Endothelial cell (in vitro differentiated cells): ENCODE measurements at places on chromosomes 3 and 15.

- H3K27me3 ChIP-seq = no peaks in the 10 kb centered on the region
- H3K4me1 ChIP-seq = peaks cover 17% of the 10 kb centered on the region
- H3K27ac ChIP-seq = peak overlapping the region; percentile 90
- DNase-seq = no peak
- H3K36me3 ChIP-seq = peaks cover 3% of the 10 kb centered on the region
Measured at GRCh38 chr15:44726568-44727484, 9.5 kb upstream of the TRIM69 start.

DNA sequence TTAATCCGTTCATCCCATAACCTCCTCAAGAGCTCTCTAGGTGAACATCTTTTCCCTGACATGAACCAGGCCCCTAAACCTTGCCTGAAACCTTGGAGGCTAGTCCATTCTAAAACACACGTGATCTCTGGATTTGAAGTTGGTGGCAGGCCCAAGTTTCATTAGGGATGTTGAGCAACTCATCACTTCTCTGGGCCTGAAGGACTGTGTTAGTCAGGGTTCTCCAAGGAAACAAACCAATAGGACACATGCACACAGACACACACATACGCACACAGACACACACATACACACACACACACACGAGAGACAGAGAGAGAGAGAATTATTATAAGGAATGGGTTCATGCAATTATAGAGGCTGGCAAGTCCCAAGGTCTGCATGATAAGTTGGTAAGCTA is 31.9 kb downstream of the ACAN start:
- no peak overlapping the region for H3K27ac ChIP-seq
- no peaks in the 10 kb centered on the region for H3K4me1 ChIP-seq
- H3K36me3 ChIP-seq = no peaks in the 10 kb centered on the region
- no peak for DNase-seq
- no peak overlapping the region for H3K4me3 ChIP-seq

DNA sequence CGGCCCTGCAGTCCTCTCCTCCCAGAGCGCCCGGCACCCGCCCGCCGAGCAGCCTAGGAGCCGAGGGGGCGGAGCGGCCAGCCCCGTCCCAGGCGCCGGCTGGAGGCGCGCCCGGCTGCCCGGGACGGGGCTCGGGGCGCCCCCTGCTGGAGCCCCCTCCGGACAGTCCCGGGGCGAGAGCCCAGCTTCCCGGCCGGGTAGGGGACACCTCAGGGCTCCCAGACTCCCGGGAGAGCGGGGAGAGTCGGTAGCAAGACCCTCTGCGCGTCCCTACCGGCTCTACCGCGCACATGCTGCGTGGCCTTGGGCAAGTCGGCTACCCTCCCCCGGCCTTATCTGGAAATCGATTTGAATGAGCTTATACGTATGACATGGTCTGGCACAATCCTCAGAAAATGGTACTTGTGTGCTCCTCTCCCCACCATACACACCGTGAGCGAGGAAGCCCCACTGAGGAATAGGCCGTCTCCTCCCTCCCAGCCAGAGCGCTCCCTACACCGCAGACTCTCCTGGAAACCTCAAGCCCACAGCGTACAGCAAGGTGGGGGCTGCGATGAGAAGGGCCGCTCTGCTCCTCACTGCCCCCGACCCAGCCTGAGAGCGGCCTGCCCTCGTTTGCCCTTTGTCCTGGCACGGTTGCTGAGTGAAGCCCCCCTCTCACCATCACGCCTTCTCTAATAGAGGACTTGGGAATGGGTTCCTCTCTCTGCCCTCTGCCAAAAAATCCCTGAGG is at the start of gene DAPK2:
DAPK2 (minus strand) TSS at position 65 of the 733 bp plus-strand sequence. CDS start 6,224 bp downstream, outside the sequence.
- no peak within 1 kb of the TSS for H3K27ac ChIP-seq
- peaks cover 18% of the 10 kb centered on the region for H3K4me1 ChIP-seq
- H3K27me3 ChIP-seq = peaks cover 13% of the 10 kb centered on the region
- DNase-seq = peak; percentile 82
- H3K4me3 ChIP-seq = peak within 1 kb of the TSS; percentile 90

- H3K4me1 ChIP-seq = peaks cover 10% of the 10 kb centered on the region
- peak overlapping the region; percentile 48 for H3K27ac ChIP-seq
- H3K27me3 ChIP-seq = no peaks in the 10 kb centered on the region
- no peaks in the 10 kb centered on the region for H3K36me3 ChIP-seq
- H3K4me3 ChIP-seq = no peak overlapping the region
Measured at GRCh38 chr15:43899928-43900327, 73.1 kb downstream of the WDR76 start.

GRCh38 chr15:49456166-49456565 is 33.1 kb downstream of the FGF7 start:
- no peak overlapping the region for H3K27ac ChIP-seq
- H3K27me3 ChIP-seq = no peaks in the 10 kb centered on the region
- H3K4me1 ChIP-seq = no peaks in the 10 kb centered on the region

DNA sequence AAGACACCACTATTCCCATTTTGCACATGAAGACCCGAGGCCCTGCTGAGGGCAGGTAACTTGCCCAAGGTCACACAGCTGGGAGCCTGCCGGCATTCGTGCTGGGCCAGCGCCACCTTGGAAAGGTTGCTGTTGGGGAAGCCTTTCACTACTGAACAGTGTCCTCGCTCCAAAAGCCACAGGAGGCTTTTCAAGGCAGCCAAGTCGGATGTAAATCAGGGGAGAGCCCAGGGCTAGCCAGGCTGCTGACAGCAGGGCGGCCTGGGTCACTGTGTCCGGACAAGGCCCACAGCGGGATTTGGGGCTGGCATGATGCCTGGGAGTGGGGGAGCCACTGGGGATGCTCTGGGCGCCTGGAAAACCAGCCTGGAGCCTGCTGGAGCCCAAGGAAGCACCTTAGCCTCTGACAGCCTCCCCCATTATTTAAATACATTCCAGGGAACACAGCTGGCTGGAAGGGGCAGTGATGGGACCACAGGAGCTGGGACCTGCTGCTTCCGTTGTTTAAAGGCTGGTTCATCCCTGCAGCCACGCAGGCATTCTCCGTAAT is 10.5 kb downstream of the SLC6A6 start:
- no peak for DNase-seq
- no peak overlapping the region for H3K27ac ChIP-seq
- H3K4me1 ChIP-seq = peaks cover 16% of the 10 kb centered on the region
- peaks cover 18% of the 10 kb centered on the region for H3K36me3 ChIP-seq
- peaks cover 7% of the 10 kb centered on the region for H3K27me3 ChIP-seq
- no peak overlapping the region for H3K4me3 ChIP-seq

DNA sequence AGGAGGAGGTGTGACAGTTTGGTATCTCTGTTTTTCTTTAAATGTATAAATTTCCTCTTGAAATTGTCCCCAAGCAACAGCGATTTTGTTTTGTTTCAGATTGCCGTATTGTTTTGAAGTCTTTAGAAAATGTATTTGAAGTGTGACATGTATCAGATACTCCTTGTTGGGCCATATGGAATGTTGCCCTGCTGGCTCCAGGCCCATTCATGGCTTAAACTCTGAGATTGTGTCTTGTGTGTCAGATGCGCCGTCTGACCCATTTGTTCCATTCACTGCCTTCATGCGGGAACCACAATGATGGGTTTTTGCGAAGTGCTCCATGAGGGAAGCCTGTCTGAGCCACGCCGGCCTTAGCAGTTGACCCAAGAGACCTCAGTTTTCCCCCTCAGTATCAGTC is 75.2 kb upstream of the ADAMTSL3 start:
- peaks cover 15% of the 10 kb centered on the region for H3K4me1 ChIP-seq
- H3K27ac ChIP-seq = peak overlapping the region; percentile 85
- peaks cover 3% of the 10 kb centered on the region for H3K27me3 ChIP-seq
- H3K4me3 ChIP-seq = no peak overlapping the region

DNA sequence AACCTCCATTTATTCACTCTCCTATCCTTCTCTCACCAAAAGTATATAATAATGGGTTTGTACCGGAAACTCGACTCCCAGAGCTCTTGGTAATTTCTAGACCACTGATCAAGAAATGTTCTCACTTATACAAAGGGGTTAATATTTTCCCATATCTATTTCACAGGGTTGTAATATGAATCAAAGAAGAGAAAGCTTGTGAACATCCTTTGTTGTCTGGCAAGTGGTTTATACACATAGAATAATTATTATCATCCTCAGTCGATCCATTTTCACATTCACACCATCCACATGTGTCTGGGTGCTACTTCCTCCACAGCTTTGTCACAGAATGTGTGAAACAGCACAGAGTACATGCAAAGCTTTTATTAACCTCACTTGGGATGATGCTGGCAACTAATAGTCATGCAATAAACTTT is 29.9 kb upstream of the STT3B start:
- H3K4me1 ChIP-seq = peaks cover 19% of the 10 kb centered on the region
- H3K27me3 ChIP-seq = peaks cover 1% of the 10 kb centered on the region
- no peak overlapping the region for H3K27ac ChIP-seq
- no peak for DNase-seq
- no peak overlapping the region for H3K4me3 ChIP-seq

GRCh38 chr3:196528639-196529233 is 13.6 kb upstream of the SMCO1 start:
- no peak overlapping the region for H3K27ac ChIP-seq
- peaks cover 8% of the 10 kb centered on the region for H3K27me3 ChIP-seq
- peak; percentile 84 for DNase-seq
- peaks cover 6% of the 10 kb centered on the region for H3K36me3 ChIP-seq
- H3K4me1 ChIP-seq = peaks cover 9% of the 10 kb centered on the region

DNA sequence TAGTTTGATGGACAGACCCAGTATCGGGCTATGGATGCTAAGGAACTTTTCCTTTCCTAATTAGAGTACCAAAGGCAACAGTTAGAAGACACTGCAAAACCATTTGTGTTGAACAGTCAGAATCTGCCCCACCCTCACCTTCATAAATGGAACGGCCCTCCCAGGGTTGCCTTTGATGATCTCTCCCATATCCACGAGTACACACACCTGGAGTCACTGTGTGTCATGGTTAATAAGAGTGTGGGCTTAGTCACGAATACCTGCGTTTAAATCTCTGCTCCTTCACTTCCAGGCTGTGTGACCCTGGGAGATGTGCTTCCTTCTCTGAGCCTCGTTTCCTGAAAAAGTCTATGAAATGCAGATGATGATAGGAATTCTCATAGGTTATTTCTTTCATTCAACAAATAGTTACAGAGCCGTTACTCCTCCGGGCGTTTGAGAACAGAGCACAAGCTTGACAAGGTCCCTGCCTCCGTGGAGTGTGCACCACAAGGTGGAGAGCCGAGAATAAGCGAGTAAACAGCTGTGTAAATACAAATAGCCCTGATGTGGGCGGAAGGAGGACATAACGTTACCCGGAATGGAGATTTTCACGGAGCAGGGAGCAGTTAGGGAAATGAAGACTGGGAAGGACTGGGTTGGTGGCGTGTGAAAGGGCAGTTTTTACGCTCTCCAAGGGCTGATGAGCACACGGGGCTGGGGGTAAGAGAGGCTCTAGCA is 6.7 kb downstream of the SLC51A start:
- no peak for DNase-seq
- no peak overlapping the region for H3K27ac ChIP-seq
- no peaks in the 10 kb centered on the region for H3K36me3 ChIP-seq
- no peaks in the 10 kb centered on the region for H3K4me1 ChIP-seq

DNA sequence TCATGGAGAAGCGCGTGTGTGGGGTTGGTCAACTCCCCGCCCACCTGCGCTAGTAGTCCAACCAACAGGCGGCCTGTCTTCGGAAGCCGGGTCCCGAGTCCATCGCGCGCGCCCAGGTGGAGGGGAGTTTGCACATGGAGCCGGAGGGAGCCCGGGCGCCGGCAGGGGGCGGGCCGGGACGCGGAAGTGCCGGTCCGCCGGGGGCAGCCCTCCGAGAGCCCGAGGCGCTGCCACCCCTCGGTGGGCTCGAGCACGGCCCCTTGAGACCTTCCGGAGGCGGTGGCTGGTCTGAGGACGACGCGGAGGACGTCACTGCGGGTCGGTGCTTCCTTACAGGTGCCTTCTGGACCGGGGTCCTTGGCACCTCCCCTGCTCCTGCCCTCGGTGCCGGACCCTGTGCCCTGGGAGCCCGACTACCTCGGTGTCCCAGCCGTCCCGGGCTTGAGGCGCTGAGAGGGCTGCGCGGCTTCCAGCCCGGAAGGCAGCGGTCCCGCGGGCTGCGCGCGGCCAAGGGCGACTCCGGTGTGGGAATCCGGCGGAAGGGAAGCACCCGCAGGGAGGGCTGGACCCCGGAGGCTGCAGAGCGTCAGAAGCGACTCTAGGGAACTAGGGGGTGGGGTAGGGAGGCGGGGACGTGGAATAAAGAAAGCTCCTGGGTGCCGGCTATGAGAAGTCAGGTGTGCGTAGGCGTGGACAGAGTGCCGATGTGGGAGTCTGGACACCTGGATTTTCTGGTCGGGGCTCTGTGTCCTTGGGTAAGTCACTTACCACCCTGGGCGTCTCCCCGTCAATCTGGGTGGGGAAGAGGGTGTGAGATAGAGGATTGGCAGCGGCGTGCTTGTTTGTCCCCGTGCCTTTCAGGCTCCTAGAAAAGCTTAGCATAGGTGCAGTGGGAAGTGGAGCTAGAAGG is 212.3 kb downstream of the FGF12 start:
- H3K4me1 ChIP-seq = peaks cover 16% of the 10 kb centered on the region
- peak; percentile 65 for DNase-seq
- peaks cover 4% of the 10 kb centered on the region for H3K27me3 ChIP-seq
- H3K36me3 ChIP-seq = no peaks in the 10 kb centered on the region

- no peaks in the 10 kb centered on the region for H3K36me3 ChIP-seq
- peaks cover 2% of the 10 kb centered on the region for H3K27me3 ChIP-seq
- DNase-seq = no peak
- H3K27ac ChIP-seq = no peak overlapping the region
- peaks cover 13% of the 10 kb centered on the region for H3K4me1 ChIP-seq
Measured at GRCh38 chr15:63495780-63496488, 8.5 kb upstream of the USP3 start.

- peaks cover 35% of the 10 kb centered on the region for H3K4me1 ChIP-seq
- H3K36me3 ChIP-seq = peaks cover 10% of the 10 kb centered on the region
- peaks cover 6% of the 10 kb centered on the region for H3K27me3 ChIP-seq
- no peak overlapping the region for H3K27ac ChIP-seq
Measured at GRCh38 chr15:74390647-74391288, 23.3 kb upstream of the CYP11A1 start.

DNA sequence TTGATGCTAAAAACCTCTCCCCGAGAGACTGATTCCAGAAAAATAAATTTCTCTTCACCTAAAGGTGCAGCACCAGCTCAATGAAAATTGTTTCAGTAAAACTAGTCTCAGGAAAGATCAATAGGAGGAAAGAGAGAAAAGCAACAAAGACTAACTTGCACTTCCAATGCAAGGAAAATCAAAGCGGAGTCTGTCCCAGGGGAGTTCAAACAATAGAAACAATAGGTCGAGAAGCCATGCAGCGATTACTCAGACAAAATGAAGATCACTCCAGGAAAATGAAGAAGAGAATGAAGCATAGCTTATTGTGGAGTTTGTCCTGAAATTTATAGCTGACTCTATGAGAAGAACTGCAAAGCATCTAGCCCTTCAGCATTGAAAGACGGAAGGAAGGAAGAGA is 105.1 kb upstream of the FRMD4B start:
- no peaks in the 10 kb centered on the region for H3K27me3 ChIP-seq
- no peak for DNase-seq
- H3K36me3 ChIP-seq = peaks cover 4% of the 10 kb centered on the region
- H3K27ac ChIP-seq = peak overlapping the region; percentile 65
- peaks cover 28% of the 10 kb centered on the region for H3K4me1 ChIP-seq
- no peak overlapping the region for H3K4me3 ChIP-seq

DNA sequence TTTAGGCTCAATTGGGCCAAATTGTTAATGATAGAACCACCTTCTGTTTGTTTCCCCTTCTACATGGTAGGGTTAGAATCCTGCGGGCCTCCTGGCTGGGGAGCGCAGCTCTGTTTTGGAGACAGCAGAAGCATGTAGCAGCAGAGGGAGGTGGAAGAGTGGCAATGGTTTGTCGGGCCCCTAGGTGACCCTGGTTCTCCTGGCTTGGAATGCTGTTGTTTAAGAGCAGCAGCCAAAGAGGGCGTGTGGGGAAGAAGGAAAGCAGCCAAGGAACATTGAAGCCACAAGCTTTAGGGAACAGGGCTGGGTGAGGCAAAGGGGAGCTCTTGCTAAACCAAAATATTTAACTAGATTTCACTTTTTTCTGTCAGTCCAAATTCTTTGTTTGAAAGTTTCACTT is 213.7 kb upstream of the NR2E3 start:
- DNase-seq = no peak
- H3K4me3 ChIP-seq = no peak overlapping the region
- no peaks in the 10 kb centered on the region for H3K27me3 ChIP-seq
- H3K4me1 ChIP-seq = peaks cover 3% of the 10 kb centered on the region
